ENCODE measurements at places on chromosomes 1 and 21. TPM values are rescaled to one million over a fixed set of nuclear protein-coding genes. Genes with fewer than 3 reads are reported as not detected.

The GOLT1A gene
- 8.4 TPM for polyA plus RNA-seq

The TGFB2 gene
- 132 TPM for polyA plus RNA-seq

The C1orf94 gene
- not detected for polyA plus RNA-seq

The ANGPTL1 gene
- 7.8 TPM for polyA plus RNA-seq

The COL6A1 gene
- polyA plus RNA-seq, result 479 TPM

DNA sequence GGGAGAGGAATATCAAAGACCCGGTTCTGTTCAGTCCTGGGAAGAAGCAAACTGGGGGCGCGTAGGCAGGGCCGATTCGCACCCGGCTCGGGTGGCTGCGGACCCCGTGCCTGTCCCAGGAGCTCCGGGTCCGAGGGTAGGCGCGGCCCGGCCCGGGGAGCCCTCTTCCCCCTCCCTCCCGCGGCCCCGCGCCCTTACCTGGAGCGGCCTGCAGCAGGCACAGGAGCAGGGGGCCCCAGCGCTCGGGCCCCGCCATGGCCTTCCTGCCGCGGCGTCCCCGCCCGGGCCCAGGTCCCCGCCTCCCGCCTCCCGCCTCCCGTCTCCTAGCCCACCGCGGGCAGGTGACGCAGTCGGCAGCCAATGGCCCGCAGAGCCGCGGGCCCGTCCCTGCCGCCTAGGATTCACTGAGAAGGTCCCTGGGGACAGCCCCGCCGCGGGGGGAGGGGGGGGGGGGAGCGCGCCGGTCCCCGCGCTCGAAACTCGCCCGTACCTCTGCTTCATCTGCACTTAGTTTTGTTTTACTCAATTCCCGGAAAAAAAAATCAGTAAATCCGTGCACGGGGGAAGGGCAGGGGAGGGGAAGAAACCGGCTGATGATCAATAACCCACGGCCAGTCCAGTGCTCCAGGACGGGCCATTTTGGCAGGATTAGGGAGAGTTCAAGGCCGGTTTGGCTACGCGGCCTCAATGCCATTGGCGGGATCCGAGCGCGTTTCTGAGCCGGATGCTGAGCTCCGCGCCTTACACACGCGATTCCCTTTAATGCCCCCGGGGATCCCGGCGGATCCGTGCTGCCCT is at the start of gene IFNLR1:
Gene IFNLR1, minus strand, starts transcription at position 297 of the 798 bp plus-strand sequence. Its CDS starts 41 bp downstream, at position 256.
- DNase-seq, result peak; percentile 54

- DNase-seq, result no peak
Measured at GRCh38 chr1:41318135-41318534, 43.1 kb upstream of the FOXO6 start.

DNA sequence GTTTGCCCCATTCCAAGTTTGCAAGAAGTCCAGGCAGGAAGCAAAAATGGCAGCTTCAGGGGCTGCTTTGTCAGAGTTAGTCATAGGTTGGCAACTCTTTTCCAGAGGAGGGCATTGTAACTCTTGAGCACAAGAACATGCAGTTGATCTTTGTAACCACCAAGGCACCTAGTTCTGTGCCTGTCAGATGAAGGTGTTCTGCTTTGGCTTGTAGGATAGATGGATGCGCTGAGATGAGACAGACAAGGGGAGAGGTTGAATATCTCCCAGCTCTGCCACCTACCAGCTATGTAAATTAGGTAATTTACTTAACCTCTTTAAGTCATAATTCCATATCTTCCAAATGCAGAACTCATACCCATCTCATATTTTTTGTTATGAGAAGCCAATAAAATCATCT is 89.3 kb downstream of the ZNF648 start:
- DNase-seq, result no peak

DNA sequence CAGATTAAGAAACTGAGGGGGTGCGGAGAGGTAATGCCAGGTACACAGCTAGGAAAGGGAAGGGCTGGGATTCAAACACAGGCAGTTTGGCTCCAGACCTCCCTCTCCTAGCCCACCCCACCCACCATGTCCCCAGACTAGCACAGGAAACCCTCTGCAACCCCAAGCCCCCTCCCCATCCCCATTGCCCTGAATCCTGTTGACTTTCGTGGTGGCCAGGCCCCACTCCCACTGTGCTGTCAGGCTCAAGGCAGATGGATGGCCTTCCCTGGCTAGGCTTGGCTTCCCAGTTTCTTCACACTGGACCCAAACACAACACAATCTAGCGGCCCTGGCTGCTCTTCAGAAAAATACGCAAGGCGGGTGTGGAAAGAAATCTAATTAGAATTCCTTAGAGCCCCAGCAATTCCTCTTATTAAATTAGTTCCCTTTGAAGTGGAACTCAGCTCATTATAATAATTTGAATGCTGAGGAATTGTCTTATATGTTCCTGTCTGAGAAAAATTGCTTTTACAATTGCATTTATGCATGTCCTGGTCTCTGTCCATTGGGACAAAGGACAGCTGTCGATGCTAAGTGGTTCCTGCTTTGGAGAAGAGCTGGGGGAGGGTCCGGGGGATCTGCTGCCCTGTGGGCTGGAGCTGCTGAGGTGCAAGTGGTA is 97.4 kb downstream of the SYF2 start:
- no peak for DNase-seq

DNA sequence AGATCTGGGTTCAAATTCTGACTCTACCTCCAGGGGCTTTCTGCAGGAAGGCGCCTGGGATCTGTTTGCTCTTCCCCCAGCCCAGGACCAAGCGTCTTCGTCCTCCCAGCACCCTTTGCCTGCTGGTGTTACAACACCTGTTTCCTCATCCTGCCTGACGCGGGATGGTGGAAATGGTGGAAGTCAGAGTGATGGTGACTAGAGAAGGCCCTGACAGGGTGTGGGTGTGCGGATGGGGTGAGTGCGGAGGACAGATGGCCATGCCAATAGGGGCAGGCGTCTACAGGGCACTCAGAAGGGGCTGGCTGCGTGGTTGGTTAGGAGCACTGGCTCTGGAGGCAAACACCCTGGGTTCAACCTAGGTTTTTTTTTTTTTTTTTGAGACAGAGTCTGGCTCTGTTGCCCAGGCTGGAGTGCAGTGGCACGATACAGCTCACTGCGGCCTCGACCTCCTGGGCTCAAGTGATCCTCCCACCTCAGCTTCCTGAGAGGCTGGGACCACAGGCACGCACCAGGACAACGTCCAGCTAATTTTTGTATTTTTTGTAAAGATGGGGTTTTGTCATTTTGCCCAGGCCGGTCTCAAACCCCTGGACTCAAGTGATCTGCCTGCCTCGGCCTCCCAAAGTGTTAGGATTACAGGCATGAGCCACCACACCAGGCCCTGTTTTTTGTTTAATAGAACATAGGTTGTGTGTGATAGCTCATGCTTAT is 1.5 kb downstream of the THEMIS2 start:
- no peak for DNase-seq

All from right lung (tissue), 10 donors.